AG09309 (cell line): ENCODE measurements at places on chromosomes 2 and 18.

DNA sequence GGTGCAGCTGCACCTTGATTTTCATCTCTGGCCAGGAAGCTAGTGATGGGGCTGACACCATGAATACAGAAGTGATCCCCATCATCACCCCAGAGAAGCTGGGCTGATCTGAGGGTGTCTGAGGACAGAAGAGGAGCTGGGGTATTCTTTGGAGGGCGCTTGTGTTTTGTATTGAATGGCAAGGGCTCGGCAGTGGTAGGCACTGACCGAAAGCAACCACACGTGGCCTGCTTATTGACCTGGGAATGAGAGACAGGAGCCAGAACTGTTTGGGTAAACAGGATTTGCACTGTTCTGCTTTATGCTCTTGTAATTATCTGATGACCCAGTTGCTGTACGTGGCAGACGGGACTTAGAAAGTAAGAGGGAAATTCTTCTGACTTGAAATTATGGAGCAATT, 62.6 kb upstream of the RPL31 start:
- no peak for DNase-seq

GRCh38 chr2:17085546-17086202, 420.0 kb upstream of the CYRIA start:
- DNase-seq: no peak

- DNase-seq: no peak
Measured at GRCh38 chr18:6406075-6406909, 8.4 kb downstream of the L3MBTL4 start.

GRCh38 chr18:47244086-47244485, 7.4 kb downstream of the SKOR2 start:
- no peak for DNase-seq

DNA sequence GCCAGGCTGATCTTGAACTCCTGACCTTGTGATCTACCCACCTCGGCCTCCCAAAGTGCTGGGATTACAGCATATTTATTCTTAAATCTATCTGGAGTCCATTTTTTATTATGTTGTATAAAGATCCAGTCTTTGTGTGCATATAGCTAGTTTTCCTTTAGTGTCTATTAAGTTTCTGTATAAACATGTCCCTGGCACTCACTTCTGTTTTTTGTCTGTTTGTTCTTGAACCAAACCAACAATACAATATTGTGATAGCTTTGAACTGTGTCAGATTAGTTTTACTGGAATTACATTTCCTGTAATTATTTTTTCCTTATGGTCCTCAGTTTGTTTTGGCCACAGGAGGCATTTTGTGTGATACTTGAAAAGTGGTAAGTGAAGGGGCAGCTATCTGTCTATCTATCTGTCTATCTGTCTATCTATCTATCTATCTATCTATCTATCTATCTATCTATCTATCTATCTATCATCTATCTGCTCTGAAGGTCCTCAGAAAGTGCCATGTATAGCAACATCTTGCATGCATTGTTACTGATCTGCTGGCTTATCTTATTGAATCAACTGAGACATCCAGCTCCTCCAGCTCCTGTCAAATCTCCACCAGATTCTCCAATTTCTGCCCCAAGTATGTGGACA, 70.9 kb upstream of the ACVR1 start:
- DNase-seq: no peak

DNA sequence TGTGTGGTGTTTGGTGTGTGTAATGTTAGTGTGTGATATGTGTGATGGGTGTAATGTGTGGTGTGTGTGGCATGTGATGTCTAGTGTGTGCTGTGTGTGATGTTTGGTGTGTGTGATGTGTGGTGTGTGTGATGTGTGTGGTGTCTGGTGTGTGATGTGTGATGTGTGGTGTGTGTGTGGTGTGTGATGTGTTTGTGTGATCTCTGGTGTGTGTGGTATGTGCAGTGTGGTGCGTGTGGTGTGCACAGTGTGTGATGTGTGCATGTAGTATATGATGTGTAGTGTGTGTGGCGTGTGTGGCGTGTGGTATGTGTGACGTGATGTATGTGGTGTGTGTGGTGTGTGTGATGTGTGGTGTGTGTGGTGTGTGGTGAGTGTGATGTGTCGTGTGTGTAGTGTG, 150.3 kb downstream of the TMEM18 start:
- no peak for DNase-seq

DNA sequence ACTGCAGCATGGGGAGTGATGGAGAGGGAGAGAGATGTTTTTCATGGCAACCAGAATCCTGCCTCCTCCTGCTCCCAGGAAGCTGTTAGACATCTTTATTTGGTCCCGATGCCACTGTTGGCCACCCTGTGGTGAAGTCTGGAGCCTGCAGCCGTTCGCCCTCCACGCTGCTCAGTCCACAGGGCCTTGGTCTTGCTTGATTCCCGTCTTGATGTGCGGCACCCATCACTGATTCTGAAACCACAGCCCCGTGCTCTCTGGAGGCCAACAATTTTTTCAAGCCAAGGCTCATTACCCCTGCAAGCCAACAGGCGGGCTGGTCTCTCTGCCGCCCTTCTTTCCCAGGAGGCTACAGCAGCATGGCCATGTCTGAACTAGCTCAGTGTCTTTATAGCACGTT, 24.5 kb downstream of the SIGLEC15 start:
- DNase-seq: no peak

GRCh38 chr18:73893880-73894279, 253.8 kb downstream of the FBXO15 start:
- DNase-seq: no peak

- no peak for DNase-seq
Measured at GRCh38 chr2:219435701-219436100, 1.1 kb downstream of the SPEG start.

DNA sequence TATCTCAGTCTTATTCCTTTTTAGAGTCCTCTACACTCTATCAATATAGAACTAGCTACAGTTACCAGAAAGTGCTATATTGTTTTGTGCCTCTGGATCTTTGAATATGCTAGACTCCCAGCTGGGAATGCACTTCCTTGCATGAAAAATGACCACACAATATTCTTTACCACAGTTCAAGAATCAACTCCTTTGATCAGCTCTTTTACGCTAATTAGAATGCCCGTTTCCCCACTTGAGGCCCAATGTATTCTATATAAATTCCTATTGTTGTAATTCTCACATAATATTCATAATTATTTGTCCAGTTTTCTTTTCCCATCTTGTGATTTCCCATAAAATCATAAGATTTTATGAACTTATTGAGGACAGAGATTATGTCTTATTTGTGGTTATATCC, 142.2 kb downstream of the UBE2E3 start:
- no peak for DNase-seq

DNA sequence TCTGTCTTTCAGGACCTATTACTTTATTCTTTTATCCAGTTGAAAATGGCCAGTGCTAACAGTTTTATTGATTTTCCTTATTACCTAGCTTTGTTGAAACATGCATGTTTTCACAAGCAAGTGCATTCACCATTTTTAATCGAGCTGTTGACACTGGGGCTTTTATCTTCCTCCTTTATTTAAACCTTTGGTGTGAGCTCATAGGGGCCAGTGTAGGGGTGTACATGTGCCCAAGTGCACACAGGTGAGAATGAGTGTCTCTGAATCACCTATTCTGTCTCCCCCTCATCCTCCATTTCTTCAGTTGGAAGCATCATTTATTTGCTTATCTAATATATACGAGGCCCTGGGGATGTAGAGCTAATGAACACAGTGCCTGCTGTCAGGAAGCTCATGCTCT, 199.1 kb downstream of the PRKCE start:
- DNase-seq: no peak

GRCh38 chr2:8148260-8149006, 533.4 kb upstream of the ID2 start:
- DNase-seq: peak; percentile 81

GRCh38 chr2:8304821-8305766, 376.8 kb upstream of the ID2 start:
- no peak for DNase-seq

DNA sequence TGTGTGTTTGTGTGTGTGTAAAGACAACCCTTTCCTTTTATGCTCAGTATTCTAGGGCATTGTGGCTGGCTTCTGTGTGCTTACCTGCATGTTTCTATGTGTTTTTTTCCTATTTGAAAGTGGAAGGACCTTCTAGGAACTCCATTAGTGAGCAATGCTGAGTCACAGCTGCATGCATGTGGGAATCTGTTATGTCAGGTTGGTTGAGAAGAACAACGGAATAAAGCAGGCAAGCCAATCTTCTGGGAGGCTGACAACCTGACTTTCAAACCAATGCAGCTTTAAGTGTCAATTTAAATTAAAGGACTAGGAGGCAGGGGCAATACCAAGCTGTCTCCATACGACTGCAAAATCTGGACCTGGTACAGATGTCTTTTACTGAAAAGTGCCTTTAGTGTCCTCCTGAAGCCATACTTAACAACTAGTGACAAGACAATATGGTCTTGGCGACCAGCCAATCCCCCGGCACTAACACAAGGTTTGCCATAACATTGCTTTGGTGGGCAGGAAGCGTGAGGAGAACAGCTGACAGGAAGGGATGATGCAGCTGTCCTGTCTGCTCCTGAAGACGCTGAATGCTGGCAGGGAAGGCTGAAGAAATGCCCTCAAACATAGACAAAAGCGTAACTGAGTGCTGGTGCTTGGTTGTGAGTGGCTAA, 514.7 kb upstream of the CDH7 start:
- DNase-seq: no peak

- DNase-seq: peak; percentile 77
Measured at GRCh38 chr2:46847726-46848412, 67.7 kb downstream of the MCFD2 start.

- no peak for DNase-seq
Measured at GRCh38 chr2:235977445-235977844, 190.7 kb downstream of the GBX2 start.

- DNase-seq: no peak
Measured at GRCh38 chr2:81876624-81877023, 1572.1 kb upstream of the LRRTM1 start.

DNA sequence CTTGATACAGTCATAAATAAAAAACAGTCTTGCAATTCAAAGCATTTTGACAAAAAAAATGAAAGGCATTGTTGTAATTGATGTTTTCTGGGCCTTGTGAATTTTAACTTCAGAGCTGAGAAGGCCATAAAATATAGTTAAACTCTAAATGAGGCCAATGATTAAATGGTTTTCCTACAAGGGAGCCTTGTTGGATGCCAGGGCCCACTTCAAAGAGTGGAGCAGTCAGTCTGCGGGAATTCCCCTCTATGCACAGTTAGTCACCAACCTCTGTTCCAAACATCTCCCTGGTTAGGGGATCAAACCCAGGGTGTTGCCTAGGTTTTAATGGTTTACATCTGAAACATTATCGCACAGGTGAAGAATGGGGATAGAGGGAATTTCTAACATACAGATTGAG, 143.4 kb downstream of the NCKAP5 start:
- no peak for DNase-seq

- DNase-seq: no peak
Measured at GRCh38 chr2:26273501-26273900, 28.8 kb downstream of the HADHB start.

- no peak for DNase-seq
Measured at GRCh38 chr2:96556441-96557330, 20.1 kb downstream of the ARID5A start.

GRCh38 chr2:153595939-153596338, 117.4 kb upstream of the RPRM start:
- DNase-seq: no peak

DNA sequence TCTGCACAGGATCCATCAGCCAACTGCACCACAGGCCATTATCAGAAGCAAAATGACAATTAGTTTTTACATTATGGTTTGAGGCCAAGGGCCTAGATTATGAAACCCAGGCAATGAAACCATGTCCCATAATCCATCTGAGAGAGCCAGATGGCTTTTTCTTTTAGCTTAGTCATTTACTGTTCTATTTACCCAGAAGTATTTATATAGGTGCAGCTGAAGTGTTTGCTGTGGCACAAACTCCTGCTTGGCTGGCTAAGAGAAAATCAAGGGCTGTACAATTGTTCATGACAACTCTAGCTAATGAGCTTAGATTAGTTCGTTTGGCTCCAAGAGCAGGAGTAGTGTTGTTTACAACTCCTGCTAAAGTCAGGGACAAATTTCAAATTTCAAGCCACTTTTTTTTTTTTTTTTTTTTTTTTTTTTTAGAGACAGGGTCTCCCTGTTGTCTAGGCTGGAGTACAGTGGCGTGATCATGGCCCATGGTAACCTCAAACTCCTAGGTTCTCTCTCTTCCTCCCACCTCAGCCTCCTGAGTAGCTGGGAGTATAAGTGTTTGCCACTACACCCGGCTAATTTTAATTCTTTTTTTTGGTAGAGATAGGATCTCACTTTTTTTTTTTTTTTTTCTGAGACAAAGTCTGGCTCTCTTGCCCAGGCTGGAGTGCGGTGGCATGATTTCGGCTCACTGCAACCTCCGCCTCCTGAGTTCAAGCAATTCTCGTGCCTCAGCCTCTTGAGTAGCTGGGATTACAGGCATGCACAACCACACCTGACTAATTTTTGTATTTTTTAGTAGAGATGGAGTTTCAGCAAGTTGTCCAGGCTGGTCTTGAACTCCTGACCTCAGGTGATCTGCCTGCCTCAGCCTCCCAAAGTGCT, 18.4 kb upstream of the REV1 start:
- DNase-seq: no peak

DNA sequence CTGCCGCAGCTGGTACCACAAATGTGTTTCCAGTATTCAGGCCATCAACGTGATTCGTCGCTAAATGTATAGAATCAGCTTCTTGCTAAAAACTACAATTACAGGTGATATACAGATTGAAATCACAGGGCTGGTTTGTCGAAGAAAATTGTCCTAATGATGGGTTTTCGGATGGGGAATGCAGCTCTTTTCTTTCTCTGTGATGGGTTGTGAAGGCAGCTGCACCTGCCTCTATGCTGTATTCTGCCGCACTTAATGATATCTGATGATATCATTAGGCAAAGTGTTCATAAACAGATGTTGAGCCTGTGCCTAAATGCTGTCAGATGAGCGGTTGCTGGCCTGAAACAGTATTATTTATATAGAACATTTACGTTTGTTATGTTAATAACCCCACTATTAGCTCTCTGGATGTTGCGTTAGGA, 218.1 kb downstream of the ARHGAP15 start:
- no peak for DNase-seq

DNA sequence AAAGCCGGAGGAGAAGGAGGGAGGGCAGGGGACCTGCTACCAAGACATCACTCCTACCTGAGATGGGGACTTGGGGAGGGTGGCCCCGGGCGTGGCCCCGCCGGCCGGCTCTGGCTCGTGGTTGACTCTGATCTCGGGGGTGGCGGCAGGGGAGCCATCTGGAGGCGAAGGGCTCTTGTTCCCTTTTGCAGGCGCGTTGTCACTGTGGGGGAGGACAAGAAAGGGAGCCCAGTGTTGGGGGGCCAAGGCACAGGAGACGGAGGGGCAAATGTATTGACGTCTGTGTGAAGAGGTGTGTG, 48.1 kb downstream of the BIN1 start:
- no peak for DNase-seq
